CD4-positive, alpha-beta T cell treated with Interleukin-4 for 1 hour (primary cell): ENCODE measurements at places on chromosomes 5 and 9.

- no peak for DNase-seq
These were observed 58.7 kb downstream of the MED27 start for GRCh38 chr9:132020820-132021510.

- DNase-seq = no peak
These were observed 970.3 kb upstream of the ARRDC3 start for GRCh38 chr5:92353107-92354030.

GRCh38 chr9:31736581-31737179, 647.8 kb upstream of the ACO1 start:
- DNase-seq = no peak

DNA sequence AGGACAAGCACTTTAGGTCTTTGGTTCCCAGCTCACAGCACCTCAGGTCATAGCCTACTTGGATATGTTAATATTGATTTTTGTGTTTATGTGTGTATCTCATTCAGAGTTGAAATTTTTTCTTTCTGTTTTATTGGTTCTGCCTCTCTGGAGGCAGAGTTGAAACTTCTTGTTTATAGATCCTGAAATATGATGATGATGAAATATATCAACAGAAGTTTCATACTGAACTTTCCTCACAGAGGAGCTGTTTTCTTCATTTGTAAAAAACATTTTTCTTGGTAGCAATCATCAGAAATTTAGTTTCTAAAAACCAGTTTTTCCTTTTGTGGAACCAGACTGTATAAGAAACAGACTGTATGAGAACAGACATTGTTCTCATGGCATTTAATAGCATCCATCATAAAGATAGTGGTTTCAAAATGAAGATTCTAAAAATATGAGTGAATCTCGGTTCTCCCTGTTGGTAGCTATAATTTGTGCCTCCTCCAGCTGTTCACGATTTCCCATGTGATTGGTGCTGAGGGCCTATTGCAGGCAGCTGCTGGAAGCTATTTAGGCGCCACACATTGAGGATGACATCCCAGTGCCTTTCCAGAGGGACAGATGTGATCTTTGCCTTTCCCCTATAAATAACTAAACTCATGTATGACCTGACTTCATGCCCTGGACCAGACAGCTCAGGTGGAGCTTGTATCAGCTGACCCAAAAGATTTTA, 39.5 kb upstream of the CFAP157 start:
- no peak for DNase-seq

- no peak for DNase-seq
These were observed 389.2 kb downstream of the MAT2B start for GRCh38 chr5:163894645-163895044.

DNA sequence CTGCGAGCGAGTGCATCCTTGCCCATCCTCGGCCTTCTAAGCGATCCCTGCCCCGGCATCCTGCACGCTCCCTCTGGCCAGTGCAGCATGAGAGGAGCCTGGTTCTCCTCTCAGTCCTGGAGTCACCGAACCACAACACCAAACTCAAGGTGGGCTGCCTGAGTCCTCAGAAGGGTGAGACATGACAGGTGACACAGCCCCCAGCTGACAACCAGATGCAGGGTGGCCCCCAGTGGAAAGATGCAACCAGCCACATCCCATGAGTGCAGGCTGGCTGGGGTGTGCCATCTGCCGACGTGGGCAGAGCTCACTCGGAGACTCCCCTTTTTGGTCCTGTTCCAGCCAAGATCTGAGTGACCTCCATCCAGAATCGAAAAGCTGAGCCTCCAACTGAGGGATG, 58.4 kb downstream of the COL23A1 start:
- DNase-seq = no peak

GRCh38 chr5:54360925-54361662, 50.7 kb upstream of the ARL15 start:
- no peak for DNase-seq

DNA sequence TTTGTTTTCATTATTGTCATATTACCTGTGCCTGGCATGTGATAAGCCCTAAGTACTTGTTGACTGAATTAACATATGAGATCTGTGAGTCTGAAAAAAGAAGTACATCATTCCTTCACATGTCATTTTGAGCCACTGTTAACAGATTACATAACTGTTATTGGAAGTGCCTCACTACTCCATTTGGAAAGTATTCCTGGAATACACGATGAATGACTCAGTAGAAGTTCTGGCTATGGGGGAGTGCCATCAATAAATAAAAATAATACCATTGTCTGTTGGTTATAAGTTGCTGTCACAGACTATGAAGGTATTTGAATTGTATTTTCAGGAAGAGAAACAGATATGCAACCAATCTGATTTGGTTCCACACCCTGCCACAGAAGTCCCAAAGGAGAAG, 12.9 kb downstream of the NIPSNAP3B start:
- DNase-seq = no peak

- no peak for DNase-seq
These were observed 186.5 kb downstream of the LURAP1L start for GRCh38 chr9:12961276-12961809.

GRCh38 chr5:156103155-156103885, 223.6 kb upstream of the SGCD start:
- no peak for DNase-seq
